Activated T-helper 1 cell treated with Interleukin-2 at 50 U/mL for 16 hours (primary cell): ENCODE measurements at places on chromosomes 7 and 10.

- no peak for DNase-seq
Observed at GRCh38 chr7:105934572-105935185, 28.4 kb upstream of the CDHR3 start.

- DNase-seq = no peak
Observed at GRCh38 chr7:158353606-158354570, 233.7 kb downstream of the PTPRN2 start.

DNA sequence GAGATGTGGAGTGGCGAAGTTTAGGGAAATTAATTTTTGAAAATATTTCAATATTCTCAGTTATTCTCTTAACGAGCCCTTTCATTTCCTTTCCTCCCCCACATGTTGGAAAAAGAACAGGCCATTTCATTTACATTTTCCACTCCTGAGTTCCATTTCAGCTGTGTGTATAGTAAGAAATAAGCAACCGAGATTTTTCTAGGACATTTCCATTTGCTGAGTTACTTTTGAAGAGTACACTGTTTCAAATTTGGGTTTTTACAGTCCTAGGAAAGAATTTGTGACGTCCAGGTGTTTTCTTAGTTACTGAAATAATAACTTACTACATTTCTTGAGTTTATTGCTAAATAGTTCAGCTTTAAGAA is 1.2 kb downstream of the SEPTIN7 start:
- DNase-seq = no peak

DNA sequence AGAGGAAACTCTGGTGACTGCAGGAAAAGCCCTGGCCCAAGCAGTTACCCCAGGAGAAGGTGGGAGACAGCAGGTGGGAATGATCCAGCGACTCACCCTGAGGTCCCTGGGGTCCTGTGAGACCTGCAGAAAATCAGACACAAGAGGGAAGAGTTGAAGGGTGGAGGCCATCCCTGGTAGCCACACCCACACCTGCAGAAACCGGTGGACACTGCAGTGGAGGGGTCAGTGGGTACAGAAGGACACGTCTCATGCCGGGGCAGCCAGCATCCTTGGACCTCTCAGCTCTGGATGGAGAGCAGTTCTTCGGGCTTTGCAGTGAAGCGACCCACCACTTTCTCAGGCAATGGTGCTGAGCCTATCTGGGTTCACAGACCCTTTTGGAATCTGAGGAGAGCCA is 39.0 kb downstream of the COL17A1 start:
- DNase-seq = no peak

- DNase-seq = no peak
Observed at GRCh38 chr7:31336202-31337001, 4.1 kb downstream of the NEUROD6 start.

- no peak for DNase-seq
Observed at GRCh38 chr7:36032361-36032818, 120.7 kb upstream of the EEPD1 start.

DNA sequence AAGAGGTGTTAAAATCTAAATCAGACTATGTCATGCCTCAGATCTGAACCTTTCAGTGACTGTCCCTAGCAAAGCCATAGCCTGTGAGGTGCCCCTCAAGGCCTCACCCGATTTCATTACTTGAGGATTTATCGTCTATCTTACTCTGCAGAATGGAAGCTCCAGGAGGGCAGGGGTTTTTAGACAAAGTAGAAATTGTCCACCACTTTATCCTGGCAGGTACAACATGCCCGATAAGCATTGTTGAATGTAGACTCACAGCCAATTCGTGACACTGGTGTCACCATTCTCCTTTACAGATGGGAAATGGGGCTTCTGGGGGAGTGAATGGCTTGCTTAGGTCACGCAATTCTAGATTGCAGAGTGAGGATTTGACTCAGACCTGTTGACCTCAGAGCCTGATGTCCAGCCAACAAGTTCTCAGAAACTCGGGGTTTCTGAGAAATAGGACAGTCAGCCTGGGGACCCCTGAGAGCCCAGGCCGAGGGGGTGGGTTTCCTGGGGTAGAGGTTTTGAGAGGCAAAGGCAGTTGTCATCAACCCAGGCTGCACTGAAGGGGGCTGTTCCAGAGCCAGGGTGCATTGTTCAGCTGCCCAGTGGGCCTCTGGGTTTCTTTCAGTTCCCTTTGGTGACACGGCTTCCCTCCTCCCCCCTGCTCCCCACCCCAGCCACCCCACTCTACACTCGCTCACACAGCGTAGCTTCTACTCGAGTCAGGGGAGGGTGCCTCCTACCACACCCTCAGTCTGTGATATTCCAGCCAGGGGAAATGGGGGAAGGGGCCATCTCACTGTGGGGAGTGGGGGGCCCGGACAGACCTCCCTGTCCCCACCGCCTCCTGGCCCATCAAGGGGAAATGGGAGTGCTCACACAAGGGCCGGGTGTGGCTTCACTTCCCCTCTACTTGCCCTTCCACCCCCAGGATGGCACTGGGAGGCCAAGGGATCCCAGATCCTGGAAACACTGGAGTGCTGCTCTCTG is 3.1 kb upstream of the IRF5 start:
- no peak for DNase-seq

DNA sequence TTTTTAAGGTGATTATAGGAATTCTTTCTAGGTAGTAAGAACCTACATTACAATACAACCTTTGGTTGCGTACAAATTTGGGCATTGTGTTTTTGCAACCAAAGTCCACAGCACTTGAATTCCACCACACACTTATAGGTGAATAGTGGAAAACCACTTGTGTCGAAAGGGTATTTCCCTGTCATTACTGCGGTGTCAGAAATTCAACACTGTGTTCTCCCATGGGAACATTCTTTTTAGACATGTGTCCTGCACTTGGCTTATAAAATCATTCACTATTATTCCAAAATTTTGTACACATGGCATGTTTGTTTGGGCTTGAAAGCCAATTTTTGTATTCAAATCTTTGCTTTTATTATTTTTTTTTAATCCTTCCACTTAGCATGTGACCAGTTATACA is 333.7 kb downstream of the PRPF18 start:
- no peak for DNase-seq

DNA sequence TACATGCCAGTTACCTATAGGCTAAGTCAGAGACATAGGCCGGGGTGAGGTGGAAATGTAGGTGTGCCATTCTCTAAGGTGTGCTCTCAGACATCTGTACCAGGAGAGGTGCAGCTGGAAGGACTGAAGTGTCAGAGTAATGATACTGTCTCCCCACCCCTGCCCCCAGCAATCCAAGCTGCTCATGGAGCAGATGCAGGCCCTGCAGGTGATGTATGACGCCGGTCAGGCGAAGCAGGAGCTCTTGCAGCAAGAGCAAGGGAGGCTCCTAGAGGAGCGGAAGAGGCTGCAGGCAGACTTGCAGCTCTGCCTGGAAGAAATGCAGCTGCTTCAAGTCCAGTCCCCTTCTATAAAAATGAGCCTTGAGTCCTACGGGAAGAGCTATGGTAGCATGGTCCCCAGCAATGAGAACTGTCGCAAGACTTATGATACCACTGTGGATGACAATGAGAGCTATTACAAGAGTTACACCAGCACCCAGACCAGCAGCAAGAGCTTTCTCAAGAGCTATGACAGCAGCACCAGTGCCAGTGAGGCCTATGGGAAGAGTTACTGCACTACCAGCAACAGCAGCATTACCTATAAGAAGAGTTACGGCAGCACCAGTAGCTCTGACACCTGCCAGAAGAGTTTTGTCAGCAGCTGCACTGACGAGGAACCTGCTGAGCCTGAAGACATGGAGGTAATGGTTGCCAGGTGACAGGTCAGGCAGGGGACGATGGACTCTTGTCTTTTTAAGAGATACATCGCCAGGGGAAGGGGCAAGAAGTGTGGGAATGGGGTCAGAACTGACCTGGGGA is 18.4 kb upstream of the FLNC start:
- no peak for DNase-seq

GRCh38 chr7:132451161-132451560 is 125.1 kb downstream of the PLXNA4 start:
- no peak for DNase-seq

DNA sequence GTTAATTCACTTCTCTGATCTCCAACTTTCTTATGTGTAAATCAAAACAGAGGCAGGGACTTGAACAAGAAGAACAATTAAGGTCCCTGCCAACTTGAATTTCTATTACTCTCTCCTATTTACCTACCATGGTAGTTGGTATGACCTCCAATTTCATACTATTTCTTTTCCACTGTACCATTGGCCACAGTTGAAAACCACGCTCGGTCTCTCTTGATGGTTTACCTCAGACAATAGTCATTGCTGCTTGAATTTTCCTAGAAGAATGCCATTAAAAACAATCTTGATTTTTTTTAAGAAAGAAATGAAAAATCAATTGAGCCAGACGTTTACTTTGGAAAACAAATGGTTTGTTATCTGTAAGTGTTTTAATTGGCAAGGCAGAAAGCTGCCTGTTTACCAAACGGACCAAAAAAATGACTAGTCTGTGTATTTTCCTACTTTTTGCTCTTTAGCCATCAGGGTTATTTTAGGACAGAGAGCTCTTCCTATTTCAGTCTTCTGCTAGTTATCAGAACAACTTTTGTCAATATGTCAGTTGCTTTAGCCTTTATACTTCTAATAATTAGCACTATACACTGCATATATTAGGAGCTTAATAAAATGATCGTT is 157.5 kb upstream of the PLXDC2 start:
- DNase-seq = no peak

GRCh38 chr10:42637142-42637541 is 1.2 kb downstream of the ZNF33B start:
- DNase-seq = no peak

DNA sequence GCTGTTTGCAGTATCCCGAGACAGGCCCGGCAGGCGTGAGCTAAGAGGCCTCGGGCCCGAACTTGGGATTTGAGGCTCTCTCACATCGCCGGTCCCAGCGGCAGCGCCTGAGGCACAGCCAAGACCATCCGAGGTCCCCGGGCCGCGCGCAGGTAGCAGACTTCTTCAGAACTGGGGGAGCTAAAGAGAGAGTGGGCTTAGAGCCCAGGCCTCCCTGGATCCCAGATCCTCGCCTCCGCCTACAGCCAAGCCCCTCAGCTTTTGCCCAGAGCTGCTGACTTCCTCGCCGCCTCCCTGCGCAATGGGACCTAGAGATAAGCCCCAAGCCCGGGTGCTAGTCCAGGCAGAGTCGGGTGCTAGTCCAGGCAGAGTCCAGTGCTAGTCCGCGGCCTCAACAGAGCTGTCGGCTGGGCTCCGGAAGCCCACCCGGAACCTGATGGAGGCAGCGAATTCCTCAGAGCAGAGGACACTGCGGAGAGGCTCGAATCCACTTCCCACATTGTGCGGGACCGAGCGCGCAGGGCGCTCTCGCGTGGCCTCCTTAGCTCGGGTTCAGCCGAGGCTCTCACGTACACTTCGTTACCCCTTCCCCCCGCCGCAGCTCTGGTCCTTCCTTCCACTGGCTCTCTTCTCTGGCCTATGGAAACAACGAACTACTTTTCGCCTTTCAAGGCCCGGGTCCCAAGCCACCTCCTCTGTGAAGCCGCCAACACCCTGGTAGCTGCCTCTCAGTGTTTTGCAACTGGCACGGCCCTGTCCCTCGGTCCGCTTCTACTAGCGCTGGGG is 5.8 kb downstream of the LBX1 start:
- no peak for DNase-seq

DNA sequence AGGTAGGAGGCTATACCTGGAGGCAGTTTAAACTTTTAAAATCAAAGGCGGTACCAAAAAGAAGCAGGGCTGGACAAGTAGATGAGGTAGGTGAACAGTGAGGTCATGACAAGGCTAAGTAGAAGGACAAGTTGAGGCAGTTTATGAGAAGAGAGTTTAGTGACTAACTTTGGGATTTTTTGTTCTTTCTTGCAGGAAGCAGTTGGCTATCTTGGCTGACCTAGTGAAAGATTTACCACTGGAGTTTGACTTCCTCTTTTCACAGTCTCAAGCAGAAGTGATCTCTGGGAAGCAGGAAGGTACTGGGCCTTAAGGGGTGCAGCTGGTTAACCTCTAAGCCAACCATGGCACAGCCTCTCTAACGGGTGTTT is 26.3 kb downstream of the ENTPD7 start:
- DNase-seq = no peak

DNA sequence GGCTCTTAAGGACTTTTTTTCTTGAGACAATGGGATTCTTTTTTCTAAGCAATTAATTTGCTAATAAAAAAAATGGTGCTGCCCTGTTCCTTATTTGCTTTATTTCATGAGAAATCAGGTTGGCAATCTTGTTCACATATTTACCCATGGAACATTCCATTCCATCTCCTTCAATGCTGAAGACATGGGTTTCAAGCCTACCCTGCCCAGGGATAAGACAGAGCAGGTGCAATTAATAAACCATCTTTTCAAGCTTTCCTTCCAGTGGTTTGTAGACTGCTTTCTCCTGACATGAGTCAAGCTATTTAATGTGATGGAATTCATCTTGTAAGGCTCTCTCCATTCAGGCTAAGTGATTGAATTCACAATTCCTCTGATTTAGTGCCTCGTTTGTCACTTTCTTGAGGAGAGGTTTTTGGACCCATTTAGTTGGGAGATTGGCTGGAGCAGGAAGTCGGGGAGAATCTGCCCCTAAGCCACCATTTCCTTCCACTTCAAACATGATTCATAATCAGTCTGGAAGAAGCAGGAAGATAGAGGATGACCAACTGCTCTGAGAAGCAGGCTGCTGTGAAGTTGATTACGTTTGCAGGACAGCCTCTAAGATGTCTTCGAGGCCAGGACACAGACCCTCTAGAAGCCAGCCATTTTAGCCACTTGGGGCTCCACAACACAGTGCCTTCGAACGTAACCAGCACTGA is 552.4 kb upstream of the GALNT17 start:
- DNase-seq = no peak

- DNase-seq = no peak
Observed at GRCh38 chr7:150405584-150406311, 26.6 kb downstream of the ZNF775 start.
